PC-9 (cell line): ENCODE measurements at places on chromosomes 11 and 22.

- no peak for DNase-seq
Observed at GRCh38 chr11:75323609-75324008, 27.9 kb downstream of the ARRB1 start.

DNA sequence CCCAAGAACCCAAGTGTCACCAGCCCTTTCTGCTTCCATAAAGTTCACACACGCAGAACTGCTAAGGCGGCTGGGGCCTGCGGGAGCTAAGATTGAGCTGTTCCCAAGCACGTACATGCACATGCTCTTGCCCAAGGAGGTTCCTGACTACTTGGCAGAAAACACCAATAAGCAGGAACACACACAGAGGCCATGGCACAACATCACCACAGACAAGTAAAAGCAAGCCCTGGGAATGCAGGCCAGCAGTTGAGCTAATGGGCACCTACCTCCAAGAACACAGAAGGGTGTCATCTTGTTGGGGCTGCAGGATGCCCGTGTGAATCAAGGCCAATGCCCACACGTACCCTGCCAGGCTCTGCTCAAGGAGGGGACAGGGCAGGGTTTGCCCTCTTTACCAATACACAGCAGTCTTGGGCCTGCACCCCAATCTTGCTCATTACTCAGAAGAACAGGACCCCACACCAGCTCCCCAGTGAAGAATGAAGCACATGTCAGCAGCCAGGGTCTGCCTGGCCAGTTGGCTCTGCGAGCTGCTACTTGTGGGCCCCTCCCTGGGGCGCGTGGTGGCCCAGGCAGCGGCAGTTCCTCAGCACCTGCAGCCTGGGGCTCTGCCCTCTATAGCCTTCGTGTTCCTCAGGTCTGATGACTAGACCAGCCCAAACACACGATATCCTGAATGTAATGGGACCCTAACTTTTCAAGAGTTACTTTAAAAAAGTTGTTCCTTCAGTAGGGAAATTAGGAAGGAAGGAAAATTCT lies 32.3 kb upstream of the CYP2D6 start:
- DNase-seq = no peak

DNA sequence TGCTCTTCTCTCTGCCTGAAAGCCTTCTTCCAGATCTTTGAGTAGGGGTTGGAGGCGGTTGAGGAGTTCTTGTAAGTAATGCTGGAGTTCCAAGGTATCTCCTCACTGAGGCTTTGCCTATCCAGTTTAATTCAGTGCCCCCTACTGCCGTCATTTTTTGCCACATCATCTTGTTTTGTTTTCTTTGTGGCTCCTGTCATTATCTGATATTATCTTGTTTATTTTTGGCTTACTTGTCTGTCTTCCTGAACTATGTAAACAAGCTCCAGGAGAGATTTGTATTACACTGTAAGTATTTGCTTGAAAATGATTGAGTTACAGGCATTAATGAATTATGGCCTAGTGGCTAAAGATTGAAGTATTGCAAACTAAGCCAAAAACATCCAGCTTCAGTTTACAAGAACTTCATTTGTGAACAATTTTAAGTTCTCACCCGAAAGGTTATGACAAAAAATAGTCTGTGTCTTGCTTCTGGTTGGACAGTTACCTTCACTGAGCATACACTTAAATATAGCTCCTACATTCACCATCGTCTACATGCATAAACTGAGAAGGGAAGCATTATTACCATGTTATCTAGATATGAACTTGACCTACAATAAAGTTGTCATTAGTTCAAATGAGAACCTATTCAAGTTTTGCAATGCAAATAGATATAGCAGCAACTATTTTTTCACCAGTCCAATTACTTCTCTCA lies 154.8 kb downstream of the ARHGAP42 start:
- no peak for DNase-seq

DNA sequence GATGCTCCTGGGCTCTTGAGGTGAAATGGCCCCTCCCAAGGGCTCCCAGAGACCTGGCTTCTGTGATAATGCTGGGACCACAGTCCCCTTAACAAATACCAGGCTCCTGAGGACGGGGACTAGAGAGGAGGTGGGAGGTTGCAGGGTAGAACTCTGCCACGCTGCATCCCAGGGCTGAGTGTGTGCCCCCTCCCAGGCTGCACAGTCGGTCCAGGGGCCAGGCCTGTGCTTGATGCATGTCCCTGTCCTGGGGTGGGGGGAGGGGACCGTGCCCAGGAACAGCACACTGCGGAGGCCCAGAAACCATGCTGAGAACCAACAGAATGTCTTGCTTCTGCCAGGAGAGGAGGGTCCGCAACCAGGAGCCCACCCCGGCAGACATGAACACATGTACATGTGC lies 9.3 kb downstream of the CSF2RB start:
- no peak for DNase-seq

DNA sequence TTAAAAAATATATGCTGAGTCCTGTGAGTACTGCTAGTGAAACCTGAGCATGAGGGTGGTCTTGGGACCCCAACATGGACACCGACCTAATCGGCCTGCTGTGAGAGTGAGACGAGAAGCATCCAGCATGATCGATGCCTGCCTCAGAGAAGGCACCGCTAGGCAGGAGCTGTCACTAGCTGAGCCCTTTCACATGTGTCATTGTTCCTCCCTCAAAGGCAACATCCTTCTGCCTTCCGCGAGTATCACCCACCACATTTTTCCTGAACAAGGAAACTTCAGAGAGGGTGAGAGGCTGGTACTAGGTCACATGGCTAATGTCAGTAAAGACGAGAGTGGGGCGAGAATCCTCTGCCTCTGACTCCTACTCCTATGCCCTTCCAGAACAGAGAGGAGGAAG lies 35.6 kb downstream of the AP1B1 start:
- DNase-seq = no peak

GRCh38 chr11:46247090-46247489 lies 30.4 kb upstream of the CREB3L1 start:
- no peak for DNase-seq

GRCh38 chr11:1152316-1153104 lies 5.2 kb upstream of the MUC5AC start:
- peak; percentile 74 for DNase-seq

DNA sequence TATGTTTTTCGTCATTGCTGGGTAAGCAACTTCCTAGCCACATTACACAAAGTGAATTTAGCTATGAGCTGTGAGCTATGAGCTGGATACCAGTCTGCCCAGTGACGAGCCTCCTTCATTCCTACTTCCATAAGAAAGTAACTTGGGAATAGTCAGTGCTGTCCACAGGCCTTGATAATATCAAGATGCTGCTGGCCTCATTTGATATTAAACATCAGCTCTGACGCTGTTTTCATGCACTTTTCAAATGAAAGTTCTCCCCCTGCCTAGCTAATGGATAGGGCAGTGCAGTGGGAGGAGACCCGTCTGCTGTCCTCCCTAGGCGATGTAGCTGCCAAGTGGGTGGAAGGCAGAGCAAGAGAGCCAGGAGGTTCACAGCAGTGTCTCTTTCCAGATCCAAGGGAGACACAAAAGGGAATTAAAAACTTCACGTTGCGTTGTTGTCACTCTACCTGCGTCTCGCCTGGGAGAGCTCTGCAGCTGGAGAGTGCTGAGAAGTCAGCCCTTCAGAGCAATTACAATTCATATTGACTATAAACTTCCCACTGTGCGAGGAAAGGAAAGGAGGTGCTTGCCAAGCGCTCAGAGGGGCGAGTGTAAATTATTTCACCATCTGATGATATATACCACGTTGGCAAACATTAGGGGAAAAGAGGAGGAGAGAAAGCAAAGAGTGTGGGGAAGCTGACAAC lies 861.4 kb downstream of the NTM start:
- no peak for DNase-seq

DNA sequence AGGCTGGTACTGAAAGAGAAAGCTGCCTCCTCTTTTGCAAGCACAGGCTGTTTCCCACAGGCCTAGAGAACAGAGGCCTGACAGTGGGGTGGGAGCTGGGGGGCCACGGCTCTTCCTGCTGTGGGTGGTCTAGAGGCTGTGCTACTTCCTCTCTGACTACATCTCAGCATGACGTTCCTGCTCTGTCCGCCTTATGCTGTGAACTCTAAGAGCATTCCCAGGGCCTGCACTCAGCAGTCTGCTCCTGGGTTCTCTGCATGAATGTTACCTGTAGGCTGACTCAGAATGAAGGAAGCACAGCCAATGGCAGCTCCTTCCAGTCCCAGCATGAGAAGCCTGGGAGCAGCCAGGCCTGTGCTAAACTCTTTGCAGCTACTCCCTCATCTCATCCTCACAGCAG lies 534.3 kb downstream of the NTM start:
- no peak for DNase-seq

DNA sequence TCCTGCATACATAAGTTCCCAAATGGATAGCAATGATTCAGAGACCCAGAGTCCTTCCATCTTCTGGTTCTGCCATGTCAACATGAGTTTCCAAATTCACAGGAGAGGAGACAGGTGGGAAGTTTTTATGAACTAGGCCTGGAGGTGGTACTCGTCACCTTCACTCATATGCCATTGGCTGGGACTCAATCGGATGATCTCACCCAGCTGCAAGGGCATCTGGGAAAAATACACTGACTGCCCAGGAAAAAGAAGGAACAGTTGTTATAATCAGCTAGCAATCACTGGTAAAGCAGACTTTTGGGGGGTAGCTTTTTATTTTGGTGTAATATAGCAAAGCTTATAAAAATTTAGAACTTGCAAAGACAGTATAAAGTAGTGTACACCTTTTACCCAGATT lies 83.9 kb downstream of the OTOG start:
- no peak for DNase-seq

- DNase-seq = peak; percentile 71
Observed at GRCh38 chr22:19120829-19121630, 1.2 kb downstream of the DGCR2 start.

DNA sequence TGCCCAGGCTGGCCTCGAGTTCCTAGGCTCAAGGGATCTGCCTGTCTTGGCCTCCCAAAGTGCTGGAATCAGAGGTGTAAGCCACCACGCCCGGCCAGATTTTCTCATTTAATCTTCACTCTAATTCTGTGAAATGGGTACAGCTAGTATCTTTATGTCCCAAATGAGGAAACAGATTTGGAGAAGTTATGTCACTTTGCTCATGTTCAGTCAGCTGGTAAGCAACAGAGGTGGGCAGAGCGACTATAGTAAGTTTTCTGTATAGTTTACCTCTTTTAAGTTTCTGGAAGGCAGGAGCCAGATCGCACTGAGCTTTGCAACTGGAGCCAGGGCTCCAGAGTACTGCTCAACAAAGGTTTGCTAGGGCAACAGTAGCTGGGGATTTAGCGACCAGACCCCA lies 33.2 kb downstream of the RCOR2 start:
- no peak for DNase-seq

DNA sequence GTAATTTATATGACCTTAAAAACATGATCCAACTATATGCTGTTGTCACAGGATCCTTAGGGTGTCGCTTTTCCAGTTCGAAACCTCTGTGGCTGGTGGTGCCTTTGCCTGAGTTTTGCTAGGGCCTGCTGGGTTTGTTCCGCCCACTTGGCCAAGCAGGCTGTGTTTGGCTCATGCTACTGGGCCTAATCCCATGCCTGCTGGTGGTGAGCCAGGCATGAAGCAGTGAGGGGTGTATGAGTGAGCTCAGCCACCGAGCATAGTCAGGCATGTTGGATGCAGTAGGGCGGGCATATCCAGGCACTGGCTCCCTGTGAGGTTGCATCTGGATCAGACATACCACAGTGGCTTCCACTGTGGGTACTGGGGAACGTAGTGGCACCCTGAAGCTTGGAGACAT lies 16.3 kb downstream of the NPAT start:
- no peak for DNase-seq
